ENCODE measurements at places on chromosomes 6 and 20. TPM values are rescaled to one million over a fixed set of nuclear protein-coding genes. Genes with fewer than 3 reads are reported as not detected.

DNA sequence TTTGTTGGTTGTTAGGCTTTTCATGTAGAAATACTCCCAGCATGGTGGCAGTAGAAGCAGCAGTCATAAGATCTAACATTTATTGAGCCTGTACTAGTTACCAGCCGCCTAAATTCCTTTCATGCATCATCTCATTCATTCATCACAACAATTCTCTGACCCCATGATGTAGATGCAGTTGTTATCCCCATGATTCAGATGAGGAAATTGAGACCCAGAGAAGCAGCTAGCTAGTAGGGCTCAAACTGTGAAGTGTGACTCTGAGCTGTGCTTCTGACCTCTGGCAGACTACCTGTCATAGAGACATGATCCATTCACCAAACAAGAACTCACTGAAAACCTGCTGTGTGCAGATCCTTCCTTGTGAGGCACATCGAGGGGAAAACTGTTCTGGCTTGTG is 16.9 kb downstream of the RREB1 start:
- no peak for DNase-seq

DNA sequence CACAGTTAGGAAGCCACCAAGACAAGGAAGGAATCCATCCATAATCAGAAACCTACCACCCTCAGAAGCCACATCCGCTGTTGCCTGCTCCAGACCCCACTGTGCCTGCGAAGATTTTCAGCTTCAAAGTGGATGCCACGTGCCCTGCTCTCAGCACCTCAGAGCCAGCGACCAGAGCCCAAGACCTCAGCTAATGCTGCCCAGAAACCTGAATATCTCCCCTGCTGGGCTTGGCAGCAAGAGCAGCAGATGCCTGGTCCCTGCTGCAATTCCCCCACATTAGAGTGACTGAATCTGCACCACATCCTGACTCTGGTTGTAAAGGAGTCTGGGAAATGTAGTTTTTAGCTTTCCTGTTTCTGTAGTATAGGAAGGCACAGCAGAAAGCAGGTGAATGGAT is 10.7 kb upstream of the ULBP3 start:
- no peak for DNase-seq

- DNase-seq: no peak
Measured at GRCh38 chr6:151257985-151258445, 18.2 kb downstream of the AKAP12 start.

GRCh38 chr6:160253714-160254113 is 4.9 kb downstream of the SLC22A2 start:
- no peak for DNase-seq

Gene LINC00237
- total RNA-seq: 0.78 TPM

Gene SNAP91
- 1.2 TPM for total RNA-seq

DNA sequence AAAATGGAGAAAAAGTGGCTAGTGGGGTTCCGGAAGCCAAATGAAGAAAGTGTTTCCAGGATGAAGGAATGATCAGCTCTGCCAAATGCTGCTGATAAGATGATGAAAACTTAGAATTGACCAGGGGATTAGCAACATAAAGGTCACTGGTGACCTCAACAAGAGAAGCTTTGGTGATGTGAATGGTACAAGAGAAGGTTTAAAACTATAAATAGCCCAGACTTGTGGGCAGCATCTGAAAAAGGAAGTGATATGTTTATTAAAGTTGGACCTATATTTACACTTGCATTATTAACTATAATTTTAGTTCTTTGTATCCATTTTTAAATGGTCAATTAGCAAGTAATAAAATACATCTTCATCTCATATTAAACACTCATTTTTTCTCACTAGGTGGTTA is 45.1 kb downstream of the CGA start:
- DNase-seq: no peak

Gene MYCT1
- total RNA-seq: 2.0 TPM

- DNase-seq: no peak
Measured at GRCh38 chr6:78615430-78615904, 251.9 kb upstream of the IRAK1BP1 start.

Gene SLC17A9
- total RNA-seq: 41.7 TPM

Gene RHAG
- total RNA-seq: 0.60 TPM

DNA sequence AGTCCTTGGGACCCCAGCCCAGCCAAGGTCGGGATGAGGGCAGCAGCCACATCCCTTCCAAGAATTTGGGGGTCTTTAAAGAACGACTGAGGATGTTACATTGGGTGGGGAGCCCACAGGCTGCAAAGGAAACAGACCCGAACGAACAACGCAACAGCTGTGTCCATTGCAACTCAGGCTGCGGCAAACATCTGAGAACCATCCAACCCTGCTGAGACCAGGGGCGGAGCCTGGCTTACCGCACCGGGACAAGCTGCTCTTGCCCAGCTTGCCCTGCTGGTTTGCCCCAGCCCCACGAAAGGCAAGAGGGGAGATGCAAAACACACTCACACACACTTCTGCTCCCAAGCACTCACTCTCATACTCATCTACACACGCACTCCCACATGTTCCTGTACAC is 21.5 kb upstream of the TAF4 start:
- DNase-seq: no peak

DNA sequence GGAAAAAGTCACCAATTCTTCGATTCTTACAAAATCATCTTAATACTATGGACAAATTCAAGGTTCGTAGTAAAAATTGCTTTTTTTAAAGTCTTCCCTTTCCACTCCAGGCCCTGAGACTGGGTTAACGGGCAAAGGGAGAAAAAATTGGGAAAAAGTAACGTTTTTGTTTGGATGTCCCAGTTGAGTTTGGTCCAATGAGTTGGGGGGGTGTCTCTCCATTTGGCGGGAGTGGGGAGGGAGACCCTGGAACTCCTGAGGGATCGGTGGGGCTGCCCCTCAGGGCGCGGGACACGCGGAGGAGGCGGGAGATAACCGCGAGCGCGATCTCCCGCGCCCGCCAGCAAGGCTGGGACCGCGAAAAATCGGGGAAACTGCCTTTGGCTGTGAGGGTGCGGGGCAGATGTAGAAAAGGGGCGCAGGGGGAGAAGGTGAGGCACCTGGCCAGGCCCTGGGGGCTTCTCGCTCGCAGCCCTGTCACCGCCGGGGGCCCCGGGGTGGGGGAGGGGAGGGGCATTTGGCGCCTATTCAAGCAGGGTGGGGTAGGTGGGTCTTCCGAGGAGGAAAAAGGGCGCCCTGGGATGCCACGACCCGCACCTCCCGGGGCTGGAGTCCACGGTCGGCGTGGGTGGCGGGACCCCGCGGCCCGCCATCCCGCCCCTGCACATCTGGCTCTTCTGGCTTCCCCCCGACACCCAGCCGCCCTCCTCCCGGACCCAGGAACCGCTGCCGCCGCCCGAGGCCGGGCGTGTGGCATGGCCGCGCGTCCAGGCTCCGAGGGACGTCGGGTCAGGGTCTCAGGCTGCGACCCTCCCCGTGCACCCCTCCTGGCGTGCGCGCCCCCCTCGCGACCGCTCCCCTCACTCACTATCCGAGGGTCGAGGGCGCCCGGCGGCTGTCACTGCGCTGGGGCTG is 595 bp downstream of the FBXO5 start:
- no peak for DNase-seq

Gene EBF4
- total RNA-seq: 2.7 TPM
